Kasumi-1 (cell line): ENCODE measurements at places on chromosomes 4 and X.

GRCh38 chrX:15645266-15645665 lies 19.3 kb downstream of the CLTRN start:
- no peak for DNase-seq

GRCh38 chr4:67122029-67122428 lies 423.3 kb downstream of the CENPC start:
- peak; percentile 30 for DNase-seq

DNA sequence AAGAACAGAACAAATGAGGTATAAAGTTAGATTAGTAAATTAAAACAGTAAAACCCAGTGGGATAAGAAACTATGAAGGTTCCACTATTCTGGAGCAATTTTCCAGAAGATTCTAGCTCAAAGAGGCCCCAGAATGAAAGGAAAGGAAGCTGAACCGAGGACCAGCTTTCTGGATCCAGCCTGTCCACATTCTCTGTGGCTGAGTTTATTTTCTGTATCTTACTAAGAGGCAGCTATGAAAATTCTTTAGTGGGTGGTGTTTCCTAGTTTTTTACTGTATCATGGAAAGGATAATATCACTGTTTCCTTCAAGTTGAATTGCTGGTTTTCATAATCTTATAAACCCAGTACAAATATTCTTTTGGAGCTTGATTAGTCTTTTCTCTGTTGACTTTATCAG lies 11.8 kb downstream of the DAPP1 start:
- no peak for DNase-seq

DNA sequence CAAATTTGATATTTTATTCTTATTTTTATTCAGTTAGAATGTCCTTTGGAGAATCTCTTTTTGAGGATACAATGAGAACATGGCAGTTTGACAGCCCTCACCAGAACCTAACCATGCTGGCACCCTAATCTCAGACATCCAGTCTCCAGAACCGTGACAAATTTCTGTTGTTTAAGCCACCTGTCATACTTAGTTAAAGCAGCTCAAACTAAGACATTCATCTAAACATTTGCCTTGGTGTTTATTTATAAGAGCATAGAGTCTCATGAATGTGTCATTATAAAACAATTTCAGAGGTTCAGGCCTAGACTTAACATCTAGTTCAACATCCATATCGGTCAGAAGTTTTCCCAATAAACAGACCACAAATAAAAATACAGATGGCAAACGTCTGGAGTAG lies 125.1 kb upstream of the FUNDC1 start:
- DNase-seq = no peak
